Stimulated activated CD8-positive, alpha-beta memory T cell treated with anti-CD3 and anti-CD28 coated beads, Interleukin-7, amount 100 ng/mL, for 1 hour (primary cell): ENCODE measurements at places on chromosomes 12 and 14.

- no peak for DNase-seq
These were observed 4.7 kb upstream of the FAM234B start for GRCh38 chr12:13039328-13039956.

GRCh38 chr14:26974965-26975364 lies 377.1 kb upstream of the NOVA1 start:
- no peak for DNase-seq

DNA sequence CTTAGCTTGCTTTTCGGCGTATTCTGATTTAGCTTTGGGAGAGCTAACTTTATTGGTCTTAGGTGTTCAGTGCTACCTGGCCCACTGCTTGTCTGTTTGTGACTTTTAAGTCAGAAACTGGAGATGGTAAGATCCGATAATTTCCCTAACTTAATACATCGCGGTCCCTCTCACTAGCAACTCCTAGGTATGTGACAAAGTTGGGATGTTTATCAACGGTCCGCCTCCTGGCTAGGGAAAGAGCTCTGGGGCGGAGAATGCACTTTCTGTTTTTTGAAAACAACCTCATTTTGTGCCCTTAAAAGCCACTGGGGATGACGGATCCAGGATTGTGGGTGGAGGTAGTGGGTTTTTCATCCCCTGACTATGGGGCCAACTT lies 1.2 kb downstream of the CDKN1B start:
- DNase-seq, result no peak

- DNase-seq, result no peak
These were observed 237.3 kb downstream of the RGS6 start for GRCh38 chr14:72169521-72169920.

DNA sequence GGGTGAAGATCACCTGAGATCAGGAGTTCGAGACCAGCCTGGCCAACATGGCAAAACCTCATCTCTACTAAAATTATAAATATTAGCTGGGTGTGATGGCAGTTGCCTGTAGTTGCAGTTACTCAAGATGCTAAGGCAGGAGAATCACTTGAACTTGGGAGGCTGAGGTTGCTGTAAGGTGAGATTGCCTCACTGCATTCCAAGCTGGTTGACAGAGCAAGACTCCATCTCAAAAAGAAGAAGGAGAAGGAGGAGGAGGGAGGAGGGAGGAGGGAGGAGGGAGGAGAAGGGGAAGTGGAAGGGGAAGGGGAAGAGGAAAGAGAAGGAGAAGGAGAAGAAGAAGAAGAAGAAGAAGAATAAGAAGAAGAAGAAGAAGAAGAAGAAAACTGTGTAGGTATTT lies 17.0 kb downstream of the RNASE10 start:
- no peak for DNase-seq

DNA sequence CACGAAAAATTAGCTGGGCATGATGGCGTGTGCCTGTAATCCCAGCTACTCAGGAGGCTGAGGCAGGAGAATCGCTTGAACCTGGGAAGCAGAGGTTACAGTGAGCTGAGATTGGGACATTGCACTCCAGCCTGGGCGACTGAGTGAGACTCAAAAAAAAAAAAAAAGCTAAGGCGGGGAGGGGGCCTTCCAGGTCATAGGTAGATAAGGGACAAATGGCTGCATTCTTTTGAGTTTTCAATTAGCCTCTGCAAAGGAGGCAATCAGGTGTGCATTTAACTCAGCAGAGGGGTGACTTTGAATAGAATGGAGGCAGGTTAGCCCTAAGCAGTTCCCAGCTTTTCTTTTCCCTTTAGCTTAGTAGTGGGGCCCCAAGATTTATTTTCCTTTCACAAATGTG lies 743 bp upstream of the AACS start:
- no peak for DNase-seq

DNA sequence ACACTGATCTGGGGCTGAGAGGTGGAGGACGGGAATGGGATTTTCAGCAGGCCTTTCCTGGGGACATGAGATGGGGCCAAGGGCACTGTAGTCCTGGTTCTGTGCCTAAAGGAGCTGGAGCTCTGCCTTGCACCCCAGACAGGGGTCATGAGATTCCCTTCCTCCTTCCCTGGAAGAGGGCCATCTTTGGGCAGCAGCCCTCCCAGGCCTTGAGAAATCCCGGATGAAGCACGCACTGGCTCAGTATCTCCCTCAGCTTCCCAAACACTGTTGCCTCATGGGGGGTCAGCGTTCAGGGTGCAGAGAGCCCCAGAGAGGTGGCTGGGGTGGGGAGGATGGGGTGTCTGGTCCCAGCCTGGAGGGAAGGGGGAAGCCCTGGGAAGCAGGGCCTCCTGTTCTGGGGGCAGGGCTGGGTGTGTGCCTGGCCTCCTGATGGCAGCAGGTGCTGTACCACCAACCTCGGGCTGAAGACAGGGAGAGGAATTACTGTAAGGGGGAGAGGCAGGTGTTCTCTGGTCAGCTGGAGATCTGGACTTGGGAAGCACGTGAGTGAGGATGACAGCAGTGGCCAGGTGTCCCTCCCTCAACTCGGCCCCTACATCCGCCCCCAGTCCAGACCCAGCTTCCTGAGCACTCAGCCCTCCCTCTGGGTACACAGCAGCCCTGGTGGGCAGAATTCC lies 8.4 kb upstream of the NR4A1 start:
- DNase-seq, result no peak

GRCh38 chr14:36439766-36440165 lies 80.3 kb downstream of the NKX2-1 start:
- no peak for DNase-seq

DNA sequence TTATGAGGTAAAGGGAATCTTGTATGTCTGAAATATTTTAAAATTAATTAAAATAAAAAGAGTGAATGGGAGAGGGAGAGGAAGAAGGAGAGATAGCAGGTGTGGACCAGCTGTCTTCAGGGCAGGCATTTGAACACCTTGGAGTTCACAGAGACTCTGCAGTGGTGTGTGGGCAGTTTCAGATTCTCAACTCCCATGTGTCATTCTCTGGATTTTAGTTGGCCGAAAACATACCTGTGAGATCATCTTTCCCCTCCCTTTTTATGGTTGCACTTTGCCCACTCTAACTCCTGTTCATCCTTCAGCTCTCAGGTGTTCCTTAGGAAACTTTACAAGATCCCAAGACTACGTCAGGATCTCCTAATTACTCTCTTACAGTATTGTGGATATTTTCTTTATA lies 108.1 kb downstream of the ERC1 start:
- DNase-seq, result no peak

DNA sequence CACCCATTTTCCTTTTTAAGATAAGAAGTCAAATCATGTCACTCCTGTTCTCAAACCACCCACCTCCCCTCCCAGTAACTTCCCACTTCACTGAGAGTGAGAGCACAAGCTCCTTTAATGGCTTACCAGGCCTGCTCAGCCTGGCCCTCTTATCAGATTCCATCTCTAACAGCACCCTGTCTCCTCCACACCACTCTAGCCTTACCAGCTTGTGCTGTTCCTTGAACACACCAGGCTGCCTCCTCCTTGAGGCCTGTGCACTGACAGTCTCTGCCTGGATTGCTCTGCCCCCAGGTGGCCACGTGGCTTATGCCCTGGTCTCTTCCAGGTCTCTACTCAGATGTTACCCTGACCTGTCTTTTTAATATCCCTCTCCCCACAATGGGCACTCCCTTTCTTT lies 40.1 kb upstream of the EVL start:
- no peak for DNase-seq

- DNase-seq, result no peak
These were observed 727 bp downstream of the LDHB start for GRCh38 chr12:21656905-21657325.

DNA sequence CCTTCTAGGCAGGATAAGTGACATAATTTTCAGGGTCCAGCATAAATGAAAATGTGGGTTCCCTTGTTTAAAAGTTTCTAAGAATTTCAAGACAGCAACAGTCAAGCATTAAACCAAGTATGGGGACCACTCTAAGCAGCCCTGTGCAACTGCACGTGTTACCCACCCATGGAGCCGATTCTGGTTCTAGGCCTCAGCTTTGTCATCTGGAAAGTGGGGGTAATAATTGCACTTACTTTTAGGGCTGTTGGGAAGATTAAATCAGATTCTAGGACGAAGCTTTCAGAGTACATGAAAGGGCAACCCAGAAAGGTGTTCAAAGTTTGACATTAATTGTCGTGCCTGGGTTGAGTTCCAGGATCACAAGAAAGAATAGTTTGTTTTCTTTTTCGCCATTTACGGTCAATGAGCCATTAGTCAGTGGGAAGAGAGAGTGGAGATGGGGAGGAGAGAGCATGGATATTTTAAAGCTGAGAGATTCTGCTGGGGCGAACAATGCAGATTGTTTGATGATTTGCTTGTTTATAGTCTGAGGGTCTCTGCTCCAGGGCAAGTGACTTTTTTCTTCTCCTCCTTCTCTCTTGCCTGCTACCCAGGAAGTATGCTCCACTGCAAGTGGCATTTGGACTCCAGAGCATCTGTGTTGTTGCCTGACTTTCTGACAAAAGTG lies 10.7 kb upstream of the PPFIBP1 start:
- DNase-seq, result no peak

DNA sequence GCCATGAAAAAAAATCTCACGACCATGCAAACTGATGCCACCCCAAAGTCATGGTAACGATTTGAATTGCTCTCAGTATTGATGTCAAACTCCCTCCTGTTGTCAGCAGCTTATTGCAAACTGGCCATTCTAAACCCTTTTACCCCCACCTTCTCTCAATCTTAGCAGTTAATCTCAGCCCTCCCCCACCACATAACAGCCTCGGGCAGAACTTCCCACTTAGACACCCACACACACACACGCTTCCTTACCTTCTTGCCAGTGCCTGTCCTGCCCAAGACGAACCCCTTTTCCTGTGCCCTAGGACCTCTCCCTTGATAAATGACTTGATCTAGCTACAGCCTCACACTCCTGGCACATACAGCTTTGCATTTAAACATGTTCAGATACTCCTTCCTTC lies 56.6 kb downstream of the GPATCH2L start:
- no peak for DNase-seq

DNA sequence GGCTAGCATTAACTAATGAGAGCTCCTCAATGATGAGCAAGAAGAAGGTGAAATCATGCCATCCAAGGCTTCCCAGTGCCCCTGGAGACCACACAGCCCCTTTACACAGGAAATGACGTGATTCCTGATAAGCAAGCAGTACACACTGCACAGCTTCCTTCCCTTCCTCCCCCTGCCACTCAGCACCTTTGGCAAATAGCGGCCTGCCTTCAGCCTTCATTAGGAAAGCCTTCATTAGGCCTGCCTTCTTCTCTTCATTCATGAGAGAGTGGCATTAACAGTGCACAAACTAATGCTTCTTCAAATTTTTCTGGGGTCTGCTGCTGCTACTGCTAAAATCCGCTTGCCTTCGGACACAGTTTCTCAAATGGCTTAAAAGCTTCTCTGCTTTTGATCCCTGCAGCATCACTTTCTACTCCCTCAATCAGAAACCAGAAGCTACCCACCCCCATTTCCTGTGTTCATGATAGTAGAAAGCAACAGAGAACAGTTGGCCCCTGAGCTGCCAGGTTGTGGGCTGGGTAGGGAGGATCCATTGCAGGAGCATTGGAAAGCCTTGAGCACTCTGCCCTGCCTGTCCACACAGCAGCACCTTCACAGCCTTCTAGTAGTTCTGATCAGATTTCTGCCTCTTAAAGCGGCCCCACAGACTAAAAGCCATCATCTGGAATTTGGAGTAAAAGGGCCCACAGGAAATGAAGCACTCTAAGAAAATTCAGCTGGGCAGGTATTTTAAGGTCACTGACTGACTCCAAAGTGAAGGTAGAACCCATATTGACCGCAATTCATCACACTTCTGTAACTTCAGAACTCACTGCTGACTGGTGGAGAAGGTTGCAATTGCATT lies 103.8 kb upstream of the ETV6 start:
- DNase-seq, result no peak

DNA sequence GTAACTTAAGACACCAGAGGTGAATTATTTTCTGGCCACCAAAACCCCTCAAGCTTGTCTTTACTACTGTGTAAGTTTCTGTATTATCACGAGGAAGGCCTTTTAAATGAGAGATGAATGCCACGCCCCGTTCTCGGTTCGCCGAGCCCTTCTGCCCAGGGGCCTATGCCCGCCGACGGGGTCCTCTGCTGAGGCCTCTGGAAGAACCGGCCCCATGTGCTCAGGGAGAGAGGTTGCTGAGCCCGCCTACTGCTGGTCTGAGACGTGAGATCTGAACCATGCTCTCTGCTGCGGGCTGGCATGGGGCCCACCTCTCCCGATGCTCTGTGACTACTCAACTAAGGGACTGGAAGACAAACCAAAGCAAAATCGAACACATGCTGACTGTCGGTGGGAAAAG lies 21.0 kb downstream of the AMN start:
- DNase-seq, result no peak

DNA sequence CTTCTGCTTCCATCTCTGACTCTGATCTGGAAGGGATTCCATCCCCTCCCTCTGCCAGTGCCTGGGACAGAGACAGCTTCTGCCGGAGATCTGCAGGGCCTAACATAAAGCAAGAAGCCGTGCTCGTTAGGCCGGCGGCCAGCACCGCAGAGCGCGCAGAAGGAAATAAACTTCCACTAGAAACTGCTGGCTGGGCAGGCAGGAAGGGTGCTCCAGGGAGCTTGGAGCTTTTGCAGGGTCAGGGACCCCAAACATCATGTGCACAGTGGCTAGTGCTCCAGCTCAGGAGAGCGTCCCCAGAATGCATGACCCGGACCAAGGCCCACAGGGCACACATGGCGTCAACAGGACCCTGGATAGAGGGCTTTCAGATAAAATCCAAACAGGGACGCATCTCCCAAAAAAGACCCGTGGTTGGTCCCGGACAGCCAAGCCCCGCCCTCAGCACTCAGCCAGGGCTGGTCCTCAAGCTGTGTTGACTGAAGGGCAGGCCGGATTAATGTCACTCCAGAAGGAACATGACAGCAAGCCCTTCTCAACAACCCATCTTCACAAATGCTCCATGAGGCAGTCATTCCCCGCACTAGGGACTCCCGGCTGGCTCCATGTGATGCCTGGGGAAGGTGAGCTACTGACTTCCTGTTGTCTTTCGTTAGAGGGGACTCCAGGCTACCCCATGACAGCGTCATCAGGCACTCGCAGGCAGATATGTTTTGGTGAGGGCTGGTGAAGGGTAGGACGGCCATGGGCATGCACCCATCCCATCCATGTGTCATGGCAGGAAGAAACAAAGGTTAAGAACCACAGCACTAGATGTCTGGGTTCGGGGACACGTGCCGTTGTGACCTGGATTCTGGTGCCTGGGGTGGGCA lies 121.5 kb downstream of the CALM1 start:
- no peak for DNase-seq

GRCh38 chr14:96567289-96567899 lies 65.2 kb downstream of the PAPOLA start:
- DNase-seq, result no peak

- no peak for DNase-seq
These were observed 564.0 kb downstream of the CCER1 start for GRCh38 chr12:90390947-90391346.

- DNase-seq, result no peak
These were observed 4.1 kb downstream of the NINJ2 start for GRCh38 chr12:659090-659683.
